ENCODE measurements at places on chromosomes 3 and 15. TPM values are rescaled to one million over a fixed set of nuclear protein-coding genes. Genes with fewer than 3 reads are reported as not detected.

The SNURF gene
- 36.0 TPM for total RNA-seq

The PYGO1 gene
- total RNA-seq, result 10.4 TPM

The ADAMTS9 gene
- total RNA-seq, result 106 TPM

The SLCO2A1 gene
- 0.52 TPM for total RNA-seq

The CPEB1 gene
- total RNA-seq, result 0.52 TPM

The C3orf49 gene
- not detected for total RNA-seq

The RARB gene
- 20.9 TPM for total RNA-seq

The SLC22A14 gene
- under 0.01 TPM for total RNA-seq

The SEMA3B gene
- total RNA-seq, result 19.8 TPM

The USF3 gene
- total RNA-seq, result 8.4 TPM

The CD200 gene
- 4.2 TPM for total RNA-seq
